HuH-7 (cell line): ENCODE measurements at places on chromosomes 1 and 21.

DNA sequence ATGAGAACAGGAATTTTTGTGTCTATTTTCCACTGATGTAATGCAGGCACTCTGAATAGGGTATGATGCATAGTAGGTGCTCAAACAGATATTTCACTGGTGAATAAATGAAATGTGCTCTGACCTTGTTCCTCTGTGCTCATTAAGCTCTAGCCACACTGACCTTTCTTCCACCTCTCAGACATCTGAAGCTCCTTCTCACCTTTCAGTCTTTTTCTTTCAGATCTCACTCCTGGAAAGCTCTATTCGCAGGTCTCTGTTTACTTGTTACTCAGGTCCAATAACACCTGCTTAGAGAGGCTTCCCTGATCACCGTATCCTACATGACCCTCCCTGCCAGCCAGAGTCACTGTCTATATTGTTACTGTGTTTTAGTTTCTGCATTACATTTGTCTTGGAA is 59.2 kb upstream of the IVNS1ABP start:
- no peak for DNase-seq

GRCh38 chr1:121483961-121484424 is 299.2 kb downstream of the SRGAP2C start:
- no peak for DNase-seq

- peak; percentile 79 for DNase-seq
Observed at GRCh38 chr21:45318556-45319404, 31.1 kb upstream of the POFUT2 start.

DNA sequence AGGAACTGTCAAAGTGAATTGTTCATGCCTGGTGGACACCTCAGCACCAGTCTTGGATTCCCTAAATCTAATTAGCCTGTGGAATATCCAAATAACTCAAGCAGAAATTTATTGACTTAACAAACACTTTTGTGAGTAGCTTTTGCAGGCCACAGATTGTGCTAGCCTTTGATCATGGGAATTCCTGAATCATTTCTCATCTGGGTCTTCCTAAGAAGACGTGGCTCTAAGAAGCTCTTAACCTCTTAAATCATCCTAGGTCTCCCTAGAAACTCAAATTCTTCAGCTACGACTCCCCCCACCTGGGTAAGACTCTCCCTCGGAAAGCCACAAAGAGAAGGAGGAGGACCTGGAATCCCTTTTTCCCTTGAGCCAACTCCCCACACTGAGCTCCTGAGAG is 53.8 kb upstream of the PSEN2 start:
- no peak for DNase-seq

DNA sequence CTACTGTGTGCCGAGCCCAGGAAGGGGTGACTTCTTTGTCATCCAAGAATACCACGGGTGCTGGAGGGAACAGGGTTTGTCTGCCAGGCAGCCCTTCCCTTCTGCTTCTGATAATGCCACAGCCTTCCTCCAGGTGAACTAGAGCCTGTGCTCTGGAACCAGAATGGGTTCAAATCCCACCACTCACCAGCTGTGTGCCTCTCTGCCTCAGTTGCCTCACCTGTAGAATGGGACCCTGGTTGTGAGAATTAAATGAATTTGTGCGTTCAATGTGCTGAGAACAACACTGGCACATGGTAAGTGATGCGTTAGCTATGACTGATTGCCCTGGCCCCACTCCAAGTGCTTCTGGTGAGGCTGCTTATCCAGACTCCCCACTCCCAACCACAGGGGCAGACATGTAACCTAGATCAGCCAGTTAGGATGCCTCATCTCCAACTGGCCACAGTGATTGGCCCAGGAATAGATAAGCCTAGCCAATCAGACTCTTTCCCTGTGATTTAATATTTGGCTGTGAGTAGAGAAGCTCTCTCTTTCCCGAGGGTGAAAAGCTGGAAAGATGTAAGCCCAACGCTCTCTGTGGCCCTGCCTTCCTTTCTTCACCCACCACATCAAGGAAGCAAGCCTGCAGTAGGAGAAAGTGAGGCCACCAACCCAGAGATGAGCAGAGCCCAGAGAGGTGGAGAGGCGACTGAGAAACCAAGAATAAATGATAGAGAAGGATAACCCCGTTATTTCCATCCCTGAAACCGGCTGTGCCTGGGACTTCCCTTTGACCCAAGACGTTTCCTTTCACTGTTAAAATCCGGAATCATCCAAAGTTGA is 20.8 kb upstream of the LAPTM5 start:
- no peak for DNase-seq

DNA sequence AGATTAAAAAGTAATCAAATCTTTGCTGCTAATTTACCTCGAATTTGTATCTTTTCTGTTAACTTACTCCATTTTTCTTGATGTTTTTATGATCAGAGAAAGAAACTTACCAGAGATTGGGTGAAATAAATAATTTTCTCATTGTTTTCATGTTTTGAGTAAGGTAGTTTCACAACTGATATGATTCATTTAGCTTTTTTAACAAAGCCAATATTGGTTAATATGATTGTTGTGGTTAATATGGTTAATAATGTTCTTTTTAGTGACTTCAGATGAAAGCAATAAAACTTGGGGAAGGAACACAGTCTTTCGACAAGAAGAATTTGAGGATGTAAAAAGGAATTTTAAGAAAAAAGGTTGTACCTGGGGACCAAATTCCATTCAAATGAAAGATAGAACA is 48.1 kb downstream of the MAP3K21 start:
- no peak for DNase-seq

DNA sequence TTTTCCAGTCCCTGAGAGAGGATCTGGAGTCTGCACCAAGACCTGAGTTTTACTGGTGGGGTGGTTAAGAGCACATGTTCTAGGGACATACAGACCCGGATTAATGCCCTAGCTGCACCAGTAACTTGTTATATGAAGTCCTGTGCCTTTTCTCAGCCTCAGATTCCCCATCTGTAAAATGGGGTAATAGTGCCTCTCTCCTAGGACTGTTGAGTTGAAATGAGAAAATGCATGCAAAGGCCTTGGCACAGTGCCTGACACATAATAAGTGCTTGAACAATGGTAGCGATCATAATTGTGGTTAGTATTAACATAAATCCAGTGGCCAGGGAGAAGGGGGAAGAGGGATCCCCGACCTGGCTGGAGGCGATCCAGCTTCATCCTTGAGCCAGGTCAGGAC is 12.3 kb downstream of the AHDC1 start:
- DNase-seq: no peak

GRCh38 chr1:39852214-39852791 is 31.0 kb downstream of the TRIT1 start:
- peak; percentile 37 for DNase-seq

DNA sequence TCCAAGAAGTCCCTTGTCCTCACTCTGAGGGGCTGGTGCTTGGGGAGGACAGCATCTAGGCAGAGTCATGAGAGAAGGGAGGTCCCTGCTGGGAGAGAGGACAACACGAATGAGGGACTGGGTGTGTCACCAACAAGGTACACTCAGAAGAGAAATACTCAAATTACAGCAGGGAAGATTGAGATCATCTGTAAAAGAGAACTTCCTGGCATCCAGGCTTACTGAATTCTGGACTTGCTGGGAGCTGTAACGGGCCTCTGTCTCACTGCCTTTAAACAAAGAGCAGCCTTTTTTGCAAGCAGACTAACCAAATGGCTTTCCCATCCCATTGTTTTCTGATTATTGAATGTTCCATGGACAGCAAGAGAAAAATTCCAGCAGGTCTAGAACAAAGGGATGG is 195.7 kb upstream of the RAB4A start:
- DNase-seq: no peak

DNA sequence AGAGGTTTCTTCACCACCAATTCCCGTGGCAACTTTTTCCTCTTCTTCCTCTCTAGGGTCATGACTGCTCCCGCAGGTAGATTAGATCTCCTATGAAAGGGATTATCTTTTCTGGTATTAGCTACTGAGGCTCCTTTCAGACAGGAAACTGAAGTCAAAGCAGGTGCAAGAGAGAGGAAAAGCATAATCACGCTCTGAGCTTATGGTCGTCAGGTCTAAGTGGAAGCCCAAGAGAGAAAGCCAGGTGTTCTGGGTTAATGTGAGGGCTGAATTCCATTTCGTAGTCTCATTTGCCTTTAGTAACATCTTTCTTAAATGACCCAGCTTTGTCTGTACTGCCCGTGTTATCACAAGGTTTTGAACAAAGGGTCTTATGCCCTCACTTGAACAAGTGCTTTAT is 8.3 kb upstream of the MAP3K21 start:
- no peak for DNase-seq

DNA sequence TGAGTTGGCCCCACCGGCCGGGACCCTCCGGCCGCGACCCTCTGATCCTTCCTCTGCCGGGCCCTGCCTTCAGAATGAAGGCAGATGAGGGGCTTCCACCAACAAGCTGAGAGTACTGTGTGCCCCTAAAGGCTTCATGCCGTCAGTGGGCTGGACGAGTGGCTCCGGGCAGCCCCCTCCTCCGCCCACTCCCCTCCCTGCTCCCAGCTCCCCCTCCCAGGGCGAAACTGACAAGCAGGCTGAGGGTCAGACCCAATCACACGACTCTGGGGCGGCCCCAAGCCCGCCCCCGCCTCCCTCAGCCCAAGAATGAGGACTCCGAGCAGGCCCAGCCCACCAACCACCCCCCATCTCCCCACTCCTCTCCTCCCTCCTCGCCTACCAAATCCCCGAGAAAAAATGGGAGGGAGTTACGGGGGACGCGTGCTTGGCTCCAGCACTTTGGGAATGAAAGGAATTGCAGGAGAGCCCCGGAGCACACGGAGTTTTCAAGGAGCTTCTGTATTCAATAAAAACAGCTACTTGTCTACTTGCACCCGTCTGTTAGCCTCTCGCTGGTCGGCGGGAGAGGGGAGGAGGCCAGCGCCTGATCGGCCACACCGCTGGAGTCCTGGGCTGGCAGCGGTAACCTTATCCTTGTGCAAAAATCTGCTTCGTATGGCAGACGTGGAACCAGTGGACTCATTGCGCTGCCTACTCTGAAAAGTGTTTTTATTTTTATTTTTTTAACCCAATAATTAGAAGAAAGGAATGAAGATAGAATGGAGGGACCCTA is at the start of gene COL11A1:
COL11A1 (minus strand) TSS at position 147 of the 775 bp plus-strand sequence. CDS start 344 bp downstream, outside the sequence.
- DNase-seq: no peak

GRCh38 chr1:61781151-61781550 is 38.9 kb downstream of the PATJ start:
- DNase-seq: no peak

DNA sequence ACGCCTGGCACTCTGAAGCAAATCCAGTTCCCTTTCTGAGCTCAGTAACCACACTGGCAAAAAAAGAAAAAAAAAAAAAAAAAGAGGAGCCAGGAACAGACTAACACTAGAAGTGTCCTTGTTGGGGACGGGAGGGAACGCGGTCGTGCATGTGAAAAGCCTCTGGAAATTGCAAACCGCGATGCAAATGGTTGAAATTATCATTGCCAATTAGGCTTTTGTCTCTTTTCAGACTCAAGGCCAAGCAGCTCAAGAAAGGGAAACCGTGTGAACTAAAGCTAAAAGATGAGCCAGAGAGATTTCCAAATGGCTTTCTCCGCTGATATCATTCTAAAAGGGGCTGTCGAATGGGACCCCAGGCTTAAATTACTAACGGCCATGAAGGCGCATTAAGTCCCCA is 13.5 kb downstream of the TRABD2B start:
- DNase-seq: no peak
